ENCODE measurements at places on chromosomes 11 and 22.
A peak's percentile ranks its signal among the peaks of the same experiment; 100 is the strongest.

GRCh38 chr11:32198053-32198452 is 107.2 kb downstream of the RCN1 start:
- no peaks in the 10 kb centered on the region for H3K36me3 ChIP-seq
- H3K4me3 ChIP-seq = no peak overlapping the region
- H3K4me1 ChIP-seq = no peaks in the 10 kb centered on the region
- no peaks in the 10 kb centered on the region for H3K27me3 ChIP-seq

GRCh38 chr11:108511851-108512474 is 13.8 kb upstream of the POGLUT3 start:
- no peaks in the 10 kb centered on the region for H3K4me1 ChIP-seq
- no peaks in the 10 kb centered on the region for H3K27me3 ChIP-seq
- H3K4me3 ChIP-seq = no peak overlapping the region
- no peaks in the 10 kb centered on the region for H3K36me3 ChIP-seq

DNA sequence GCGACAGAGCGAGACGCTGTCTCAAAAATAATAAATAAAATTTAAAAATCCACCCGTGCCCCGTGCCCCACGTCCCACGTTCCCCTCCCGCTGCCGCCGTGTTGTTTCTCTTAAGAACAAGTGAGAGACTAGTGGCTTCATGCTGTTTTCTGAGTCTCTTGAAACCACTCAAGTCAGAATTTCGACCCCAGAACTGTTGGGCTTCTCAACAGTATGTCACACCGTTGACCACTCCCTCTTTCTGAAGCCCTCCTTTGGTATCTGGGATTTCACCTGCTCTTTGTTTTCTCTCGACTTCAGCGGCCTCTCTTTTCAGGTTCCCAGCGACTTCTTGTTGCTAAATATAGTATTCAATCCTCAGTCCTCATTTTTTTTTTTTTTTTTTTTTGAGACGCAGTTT is 974 bp downstream of the PPIL2 start:
- no peaks in the 10 kb centered on the region for H3K27me3 ChIP-seq
- DNase-seq = no peak
- peaks cover 25% of the 10 kb centered on the region for H3K4me1 ChIP-seq
- H3K36me3 ChIP-seq = peaks cover 19% of the 10 kb centered on the region
- peak overlapping the region; percentile 92 for H3K27ac ChIP-seq

DNA sequence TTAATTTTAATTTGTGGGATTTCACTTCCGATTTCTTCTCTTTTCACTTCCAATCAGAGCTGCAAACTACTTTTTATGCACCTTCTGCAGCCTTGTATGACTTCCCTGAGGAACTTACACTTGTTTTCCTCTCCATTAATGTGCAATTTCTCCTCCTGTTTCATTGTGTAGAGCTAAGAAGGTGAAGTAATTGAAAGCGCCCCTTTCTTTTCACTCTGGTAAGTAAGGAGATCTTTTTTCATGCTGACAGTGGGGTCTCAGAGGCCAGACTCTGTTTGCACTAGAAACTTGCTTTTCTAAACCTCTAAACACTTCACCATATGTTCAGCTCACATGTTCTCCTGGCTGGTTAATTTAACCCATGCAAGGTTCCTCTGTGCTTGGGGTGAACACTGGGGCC is 117.0 kb downstream of the FANCF start:
- H3K27me3 ChIP-seq = no peaks in the 10 kb centered on the region
- H3K4me3 ChIP-seq = no peak overlapping the region
- H3K36me3 ChIP-seq = no peaks in the 10 kb centered on the region

All from natural killer cell (primary cell).